Tibial artery (tissue), 4 donors: ENCODE measurements at places on chromosomes 6 and 20.

GRCh38 chr6:153392156-153392555, 261.1 kb upstream of the RGS17 start:
- H3K4me3 ChIP-seq, result no peak overlapping the region
- H3K4me1 ChIP-seq, result no peaks in the 10 kb centered on the region
- DNase-seq, result no peak
- H3K27me3 ChIP-seq, result no peaks in the 10 kb centered on the region
- no peak overlapping the region for H3K27ac ChIP-seq

GRCh38 chr6:132893772-132894490, 79.6 kb downstream of the RPS12 start:
- no peak overlapping the region for H3K27ac ChIP-seq
- H3K36me3 ChIP-seq, result no peaks in the 10 kb centered on the region
- H3K4me3 ChIP-seq, result no peak overlapping the region
- no peak for DNase-seq
- H3K27me3 ChIP-seq, result no peaks in the 10 kb centered on the region

- DNase-seq, result peak; percentile 68
- no peaks in the 10 kb centered on the region for H3K36me3 ChIP-seq
- no peaks in the 10 kb centered on the region for H3K27me3 ChIP-seq
- no peak overlapping the region for H3K27ac ChIP-seq
These were observed 244.9 kb downstream of the TSHZ2 start for GRCh38 chr20:53216856-53217576.

DNA sequence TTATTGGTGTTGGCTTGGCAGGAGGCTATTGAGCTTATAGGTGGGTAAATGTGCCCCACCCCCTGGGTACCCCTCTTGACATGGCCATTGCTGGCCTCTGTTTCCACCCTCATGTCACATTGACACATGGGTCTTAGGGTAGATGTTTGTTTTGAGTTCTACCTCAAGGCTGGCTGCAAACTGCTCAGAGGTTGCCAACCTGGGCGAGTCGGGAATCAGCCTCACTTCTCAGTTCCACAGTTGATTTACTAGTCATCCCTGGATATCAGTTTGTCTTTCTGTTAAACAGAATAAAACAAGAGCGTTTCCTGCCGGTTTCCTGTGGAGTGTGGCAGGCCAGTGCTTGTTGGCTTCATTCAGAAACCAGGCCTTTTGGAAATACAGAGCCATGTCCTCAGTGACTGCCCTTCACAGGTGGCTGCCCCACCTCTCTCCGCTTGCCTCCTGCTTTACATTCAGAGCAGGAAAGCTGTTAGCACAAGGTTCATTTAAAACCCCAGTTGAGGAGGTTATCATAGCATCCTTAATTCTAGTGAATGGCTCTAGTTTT, 105.6 kb downstream of the TCP11 start:
- H3K27me3 ChIP-seq, result no peaks in the 10 kb centered on the region
- no peaks in the 10 kb centered on the region for H3K4me1 ChIP-seq
- no peaks in the 10 kb centered on the region for H3K36me3 ChIP-seq
- H3K27ac ChIP-seq, result peak overlapping the region; percentile 64
- DNase-seq, result no peak

DNA sequence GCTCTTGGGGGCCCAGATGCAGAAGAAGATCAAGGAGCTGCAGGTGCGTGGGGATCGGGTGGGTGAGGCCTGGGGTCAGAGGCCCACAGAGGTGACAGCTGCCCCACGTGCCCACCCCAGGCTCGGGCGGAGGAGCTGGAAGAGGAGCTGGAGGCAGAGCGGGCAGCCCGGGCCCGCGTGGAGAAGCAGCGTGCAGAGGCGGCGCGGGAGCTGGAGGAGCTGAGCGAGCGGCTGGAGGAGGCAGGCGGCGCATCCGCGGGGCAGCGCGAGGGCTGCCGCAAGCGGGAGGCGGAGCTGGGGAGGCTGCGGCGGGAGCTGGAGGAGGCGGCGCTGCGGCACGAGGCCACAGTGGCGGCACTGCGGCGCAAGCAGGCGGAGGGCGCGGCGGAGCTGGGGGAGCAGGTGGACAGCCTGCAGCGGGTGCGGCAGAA, 41.5 kb downstream of the MYH7B start:
- H3K27me3 ChIP-seq, result no peaks in the 10 kb centered on the region
- peaks cover 50% of the 10 kb centered on the region for H3K36me3 ChIP-seq
- no peak overlapping the region for H3K4me3 ChIP-seq
- DNase-seq, result no peak
- H3K27ac ChIP-seq, result no peak overlapping the region

- H3K27me3 ChIP-seq, result no peaks in the 10 kb centered on the region
- H3K36me3 ChIP-seq, result no peaks in the 10 kb centered on the region
- H3K27ac ChIP-seq, result no peak overlapping the region
- DNase-seq, result no peak
These were observed 140.0 kb downstream of the ARID1B start for GRCh38 chr6:156917213-156917612.

GRCh38 chr6:110180228-110181008, at the start of gene CDC40:
CDC40 (plus strand) TSS chr6:110180427; CDS start chr6:110180445, 18 bp downstream.
- H3K27ac ChIP-seq, result peak within 1 kb of the TSS; percentile 75
- peaks cover 36% of the 10 kb centered on the region for H3K4me1 ChIP-seq
- no peaks in the 10 kb centered on the region for H3K36me3 ChIP-seq
- H3K27me3 ChIP-seq, result no peaks in the 10 kb centered on the region
- DNase-seq, result peak; percentile 76

DNA sequence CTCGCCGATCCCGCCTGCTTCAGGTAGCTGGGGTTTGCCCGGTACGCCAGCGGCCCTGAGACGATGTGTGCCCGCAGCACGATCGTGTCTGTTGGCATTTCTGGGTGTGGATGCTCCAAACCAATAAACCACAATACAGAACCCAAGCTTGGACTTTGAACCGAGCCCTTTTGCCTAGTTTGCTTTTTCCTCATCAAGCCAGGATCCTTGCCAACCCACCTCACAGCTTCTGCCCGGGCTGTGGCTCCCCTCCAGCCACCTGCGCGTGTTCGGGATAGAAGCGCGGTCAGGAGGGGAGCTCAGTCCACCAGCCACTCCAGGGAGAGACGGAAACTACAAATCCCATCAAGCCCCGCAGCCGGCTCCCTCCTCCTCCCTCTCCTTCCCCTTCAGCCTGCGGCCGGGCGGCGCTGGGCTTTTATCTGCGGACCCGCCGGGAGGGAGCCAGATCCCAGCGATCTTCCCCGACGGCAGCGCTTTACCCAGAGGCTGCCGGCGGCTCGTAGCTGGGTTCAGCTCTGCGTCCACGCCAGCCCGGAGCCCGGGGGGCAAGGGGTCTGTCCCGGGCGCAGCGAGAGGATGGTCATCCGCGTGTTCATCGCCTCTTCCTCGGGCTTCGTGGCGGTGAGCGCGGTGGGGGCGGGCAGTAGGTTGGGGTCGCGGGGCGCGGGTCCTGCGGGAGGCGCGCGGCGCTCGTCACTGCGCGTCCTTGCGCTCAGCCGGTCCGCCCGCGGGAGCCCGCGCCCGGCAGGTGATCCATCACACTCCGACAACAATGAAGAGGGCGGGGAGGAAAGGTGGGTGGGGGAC, at the start of gene SH3BGRL2:
SH3BGRL2 (plus strand) TSS at position 447 of the 810 bp plus-strand sequence; CDS start at position 580, 133 bp downstream.
- peak within 1 kb of the TSS; percentile 67 for H3K4me3 ChIP-seq
- peak within 1 kb of the TSS; percentile 49 for H3K27ac ChIP-seq
- H3K4me1 ChIP-seq, result peaks cover 16% of the 10 kb centered on the region

- H3K4me1 ChIP-seq, result no peaks in the 10 kb centered on the region
- DNase-seq, result no peak
- H3K4me3 ChIP-seq, result no peak overlapping the region
- H3K36me3 ChIP-seq, result no peaks in the 10 kb centered on the region
- H3K27ac ChIP-seq, result no peak overlapping the region
- no peaks in the 10 kb centered on the region for H3K27me3 ChIP-seq
These were observed 100.8 kb downstream of the MOXD1 start for GRCh38 chr6:132300323-132300949.

- H3K36me3 ChIP-seq, result no peaks in the 10 kb centered on the region
- H3K4me3 ChIP-seq, result no peak overlapping the region
- H3K27ac ChIP-seq, result no peak overlapping the region
- no peak for DNase-seq
- no peaks in the 10 kb centered on the region for H3K27me3 ChIP-seq
These were observed 31.1 kb downstream of the CD109 start for GRCh38 chr6:73727114-73727513.

GRCh38 chr6:112957536-112957916, 610.4 kb downstream of the RFPL4B start:
- no peaks in the 10 kb centered on the region for H3K4me1 ChIP-seq
- no peaks in the 10 kb centered on the region for H3K27me3 ChIP-seq
- H3K4me3 ChIP-seq, result no peak overlapping the region

DNA sequence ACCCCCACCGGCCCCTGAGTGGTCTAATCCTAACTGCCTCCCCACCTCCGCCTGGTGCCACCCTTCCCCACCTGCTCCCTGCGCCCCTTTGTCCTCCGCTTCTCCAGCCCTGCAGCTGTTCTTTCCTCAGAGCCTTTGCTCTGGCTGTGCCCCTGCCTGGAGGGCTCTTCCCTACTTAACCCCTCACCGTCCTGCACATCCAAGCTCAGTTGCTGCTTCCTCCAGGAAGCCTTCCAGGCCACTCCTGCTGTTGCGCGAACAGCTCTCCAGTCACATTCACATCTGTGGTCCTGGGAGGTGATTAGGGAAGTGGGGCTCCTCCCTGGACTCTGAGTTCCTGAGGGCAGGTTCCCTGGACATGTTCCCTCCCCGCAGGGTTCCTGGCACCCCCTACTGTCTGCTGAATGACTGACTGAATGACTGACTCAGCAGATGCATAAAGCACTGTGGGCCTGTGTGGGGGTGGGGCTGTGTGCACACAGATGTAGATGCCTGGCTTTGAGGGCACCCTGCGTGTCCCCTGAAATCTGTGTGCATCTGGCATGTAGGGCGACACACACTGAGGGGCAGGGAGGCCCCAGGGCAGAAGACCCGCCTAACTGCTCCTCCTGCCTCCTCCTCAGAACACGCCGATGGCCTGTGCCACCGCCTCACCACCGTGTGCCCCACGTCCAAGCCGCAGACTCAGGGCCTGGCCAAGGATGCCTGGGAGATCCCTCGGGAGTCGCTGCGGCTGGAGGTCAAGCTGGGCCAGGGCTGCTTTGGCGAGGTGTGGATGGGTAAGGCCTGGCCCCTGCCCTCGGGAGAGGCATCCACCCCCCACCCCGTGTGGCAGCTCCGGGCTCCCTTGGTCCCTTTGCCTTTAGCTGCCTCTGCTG, 51.4 kb downstream of the SRC start:
- H3K4me3 ChIP-seq, result no peak overlapping the region
- H3K27me3 ChIP-seq, result no peaks in the 10 kb centered on the region
- no peak for DNase-seq
- no peaks in the 10 kb centered on the region for H3K4me1 ChIP-seq
- H3K36me3 ChIP-seq, result peaks cover 53% of the 10 kb centered on the region

- H3K4me3 ChIP-seq, result no peak overlapping the region
- H3K36me3 ChIP-seq, result no peaks in the 10 kb centered on the region
- no peaks in the 10 kb centered on the region for H3K27me3 ChIP-seq
- peak; percentile 65 for DNase-seq
- no peak overlapping the region for H3K27ac ChIP-seq
These were observed 212.0 kb upstream of the PROKR2 start for GRCh38 chr20:5528719-5529256.

- no peak for DNase-seq
- H3K36me3 ChIP-seq, result no peaks in the 10 kb centered on the region
- H3K27ac ChIP-seq, result no peak overlapping the region
- H3K4me3 ChIP-seq, result no peak overlapping the region
These were observed 360.6 kb downstream of the RIMS1 start for GRCh38 chr6:72246926-72247325.

DNA sequence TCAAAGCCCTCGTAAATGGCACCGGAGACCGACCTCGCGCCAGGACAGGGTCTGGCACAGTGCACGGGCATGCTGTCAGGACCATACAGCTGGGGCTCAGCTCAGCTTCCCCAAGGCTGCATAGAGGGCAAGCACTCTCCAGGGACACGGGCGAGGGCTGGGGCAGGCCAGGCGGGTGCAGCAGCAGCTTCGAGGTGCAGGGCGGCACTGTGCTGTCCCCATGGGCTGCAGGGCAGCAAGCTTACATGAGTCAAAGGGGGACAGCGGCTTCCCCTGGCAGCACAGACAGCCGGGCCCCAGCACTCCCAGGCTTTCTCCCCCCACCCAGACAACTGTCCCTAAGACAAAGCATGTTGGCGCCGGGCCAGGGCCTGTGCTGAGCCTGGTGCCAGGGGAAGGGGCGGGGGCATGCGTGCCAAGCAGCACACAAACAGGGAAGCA, 25.7 kb downstream of the PSMG4 start:
- DNase-seq, result no peak

DNA sequence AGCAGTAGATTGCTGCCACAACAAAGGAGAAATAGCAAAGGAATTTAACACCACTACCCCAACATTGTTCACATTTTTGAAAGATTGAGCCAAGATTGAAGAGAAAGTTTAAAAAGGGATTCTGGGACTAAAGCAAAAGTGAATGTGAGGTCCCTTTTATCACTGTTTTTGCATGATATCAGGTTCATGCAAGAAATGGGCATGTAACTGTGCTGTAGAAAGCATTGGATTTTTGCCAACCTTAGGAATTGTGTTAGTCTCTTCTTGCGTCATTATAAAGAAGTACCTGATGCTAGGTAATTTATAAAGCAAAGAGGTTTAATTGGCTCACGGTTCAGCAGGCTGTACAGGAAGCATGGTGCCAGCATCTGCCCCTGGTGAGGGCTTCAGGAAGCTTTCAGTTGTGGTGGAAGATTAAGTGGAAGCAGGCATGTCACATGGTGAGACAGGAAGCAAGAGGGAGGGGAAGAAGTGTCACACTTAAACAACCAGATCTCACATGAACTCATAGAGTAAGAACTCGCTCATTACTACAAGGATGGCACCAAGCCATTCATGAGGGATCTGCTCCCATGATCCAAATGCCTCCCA, 4.6 kb upstream of the GJB7 start:
- H3K4me1 ChIP-seq, result peaks cover 16% of the 10 kb centered on the region
- H3K4me3 ChIP-seq, result no peak overlapping the region
- H3K27ac ChIP-seq, result no peak overlapping the region
- no peaks in the 10 kb centered on the region for H3K27me3 ChIP-seq

DNA sequence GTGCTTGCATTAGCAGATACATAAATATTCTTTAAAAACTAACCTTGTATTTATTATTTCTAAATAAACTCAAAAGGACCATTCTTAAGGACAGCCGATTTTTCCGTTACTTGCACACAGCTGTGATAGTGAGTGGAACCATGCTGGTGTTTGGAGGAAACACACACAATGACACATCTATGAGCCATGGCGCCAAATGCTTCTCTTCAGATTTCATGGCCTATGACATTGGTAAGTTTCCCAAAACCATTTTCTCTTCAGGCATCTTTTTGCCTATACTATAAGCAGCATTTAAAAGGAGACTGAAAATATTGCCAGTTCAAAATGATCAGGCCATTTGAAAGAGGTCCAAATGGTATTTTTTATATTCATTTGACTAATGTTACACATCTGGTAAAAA, 92.3 kb downstream of the ATRN start:
- no peaks in the 10 kb centered on the region for H3K4me1 ChIP-seq
- no peak for DNase-seq
- no peaks in the 10 kb centered on the region for H3K27me3 ChIP-seq
- H3K4me3 ChIP-seq, result no peak overlapping the region
